Karpas-422 (cell line): ENCODE measurements at places on chromosomes 1 and 21.

- no peak for DNase-seq
These were observed 38.4 kb downstream of the VAV3 start for GRCh38 chr1:107926436-107927080.

GRCh38 chr1:169325117-169325516, 42.5 kb downstream of the NME7 start:
- no peak for DNase-seq

GRCh38 chr21:26280148-26280547, 109.6 kb upstream of the APP start:
- no peak for DNase-seq

- no peak for DNase-seq
These were observed 411.8 kb upstream of the PTBP2 start for GRCh38 chr1:96309783-96310182.

DNA sequence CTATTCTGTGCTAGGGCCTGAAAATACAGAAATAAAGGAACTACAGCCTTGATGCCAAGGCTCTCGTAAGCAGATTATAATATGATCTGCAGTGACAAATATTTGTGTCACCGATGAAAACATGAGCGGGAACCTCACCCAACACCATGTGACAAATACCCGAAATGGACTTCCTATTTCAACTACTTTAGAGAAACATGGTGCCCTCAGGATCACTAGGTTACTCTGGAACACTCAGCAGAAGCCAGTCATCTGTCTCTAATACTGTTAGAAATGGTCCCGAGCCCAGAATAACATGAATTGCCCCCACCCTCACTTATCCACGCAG, 463 bp upstream of the VAMP3 start:
- no peak for DNase-seq

DNA sequence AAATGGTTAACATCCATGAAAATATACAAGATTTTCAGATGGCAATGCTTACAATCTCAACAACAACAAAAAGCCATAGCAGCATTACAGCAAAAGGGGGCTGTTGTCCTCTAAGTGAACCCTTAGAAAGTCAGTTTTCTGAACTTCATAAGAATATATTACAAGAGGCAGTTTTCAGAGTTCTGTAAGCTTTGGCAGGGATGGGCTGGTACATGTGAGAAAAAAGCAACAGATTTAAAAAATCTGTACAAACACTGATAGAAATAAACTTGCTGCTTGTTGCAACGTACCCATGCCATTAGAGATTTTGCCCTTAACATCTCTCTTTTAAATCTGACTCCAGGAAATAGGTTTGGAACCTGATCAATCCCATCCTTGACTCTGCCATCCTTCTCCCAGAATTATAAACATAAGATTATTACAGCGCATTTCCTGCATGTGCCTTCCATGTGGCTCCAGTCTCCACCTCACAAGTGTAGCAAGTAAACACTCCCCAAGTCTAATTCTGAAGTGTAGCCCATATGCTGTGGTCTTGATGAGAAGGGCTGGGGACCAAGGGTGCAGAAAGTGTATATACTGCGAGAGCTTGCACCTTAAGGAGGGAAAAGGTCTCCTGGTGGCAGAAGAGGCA, 101.4 kb upstream of the TSPAN2 start:
- DNase-seq = no peak
